ENCODE measurements at places on chromosomes 3 and 15.

DNA sequence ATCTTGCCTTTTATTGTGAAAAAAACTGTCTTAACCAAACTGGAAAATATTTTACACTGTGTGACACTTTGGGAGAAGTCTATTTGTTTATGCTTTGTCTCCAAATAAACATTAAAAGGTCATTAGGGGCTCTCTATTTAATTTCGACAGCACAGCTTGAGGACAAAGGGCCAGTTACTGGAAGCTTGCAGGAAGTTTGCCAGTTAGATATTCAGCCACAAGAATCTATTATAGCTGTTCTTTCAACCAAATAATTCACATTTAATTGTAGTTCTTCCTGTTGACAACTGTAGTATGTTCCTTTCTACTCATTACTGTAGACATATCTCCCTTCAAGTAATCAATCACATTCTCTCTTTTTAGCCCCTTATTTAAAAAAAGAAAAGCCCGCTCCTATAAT lies 6.1 kb downstream of the CP start:
- no peak for DNase-seq

- DNase-seq, result no peak
These were observed 7.5 kb downstream of the PSTPIP1 start for GRCh38 chr15:77002436-77002835.

DNA sequence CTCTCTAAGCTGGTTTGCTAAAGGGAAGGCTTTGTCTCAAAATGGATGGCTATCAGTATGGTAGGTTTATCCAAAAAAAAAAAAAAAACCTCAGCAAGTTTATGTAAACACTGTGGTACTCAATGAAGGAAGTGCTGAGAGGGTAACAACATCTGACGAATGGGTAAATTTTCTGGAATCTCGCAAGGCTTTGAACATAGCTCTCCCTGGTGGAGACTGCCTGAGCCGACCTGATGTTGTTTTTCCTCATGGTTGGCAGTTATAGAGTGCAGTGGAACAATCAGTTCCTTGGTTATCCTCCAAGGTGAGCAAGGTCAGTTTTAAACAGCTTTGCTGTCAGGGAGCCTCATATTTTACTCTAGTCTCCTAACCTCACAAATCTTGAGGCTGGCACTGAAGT lies 94.6 kb downstream of the ZPLD1 start:
- no peak for DNase-seq

- DNase-seq, result no peak
These were observed 67.0 kb downstream of the SCN11A start for GRCh38 chr3:38984731-38985130.

DNA sequence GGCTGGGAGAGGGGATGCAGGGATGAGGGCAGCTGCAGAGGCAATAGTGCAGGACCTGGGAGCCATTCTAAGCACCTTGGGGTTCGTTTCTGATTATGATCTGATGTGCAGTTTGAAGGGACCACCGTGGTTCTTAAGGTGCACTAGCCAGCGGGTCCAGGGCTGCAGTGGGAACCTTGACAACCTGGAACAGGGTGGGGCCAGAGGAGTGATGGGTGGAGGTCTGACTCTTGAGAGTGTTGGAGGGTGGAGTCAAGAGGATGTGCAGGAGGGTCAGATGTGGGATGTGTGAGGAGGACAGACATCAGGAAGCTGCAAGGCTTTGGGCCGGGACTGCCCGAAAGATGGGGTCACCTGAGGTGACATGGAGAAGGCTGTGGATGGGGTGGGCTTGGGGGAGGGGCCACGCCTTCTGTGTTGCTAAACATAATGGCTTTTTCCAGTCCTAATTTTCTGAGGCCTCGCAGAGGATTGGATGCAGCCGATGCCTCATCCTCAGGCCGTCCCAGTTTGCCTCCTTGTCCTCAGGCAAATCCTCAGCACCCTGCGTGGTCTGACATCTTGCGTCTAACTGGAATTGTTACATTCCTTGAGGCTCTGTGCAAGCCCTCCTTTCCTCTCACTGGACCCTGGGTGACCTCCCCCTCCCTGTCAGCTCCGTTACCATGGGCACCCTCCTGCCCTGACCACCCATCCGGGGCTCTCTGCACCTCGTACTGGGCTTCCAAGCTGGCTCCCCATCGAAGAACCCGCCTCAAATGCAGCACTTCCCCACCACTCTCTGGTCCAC lies 61.4 kb upstream of the TRPM1 start:
- DNase-seq, result no peak

- no peak for DNase-seq
These were observed 155.8 kb upstream of the FRMD4B start for GRCh38 chr3:69541711-69542088.

DNA sequence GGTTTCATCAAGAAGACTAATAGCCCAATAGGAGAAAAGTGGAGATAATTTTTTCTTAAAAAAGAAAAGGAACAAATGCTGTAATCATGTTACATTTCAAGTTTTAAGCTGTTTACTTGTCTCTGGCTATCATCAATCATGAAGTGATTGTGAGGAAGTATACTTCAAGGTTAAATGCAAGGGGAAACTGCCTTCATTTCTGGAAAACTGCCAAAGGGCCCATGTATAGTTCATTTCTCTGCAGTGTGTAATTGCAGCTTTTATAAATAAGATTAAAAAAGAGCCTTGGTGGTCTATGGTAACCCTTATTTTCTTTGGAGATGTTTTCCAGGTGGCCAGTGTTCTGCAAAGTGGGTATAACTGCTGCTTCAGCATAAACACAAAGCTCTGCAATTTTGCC lies 101.9 kb downstream of the GRM7 start:
- no peak for DNase-seq

DNA sequence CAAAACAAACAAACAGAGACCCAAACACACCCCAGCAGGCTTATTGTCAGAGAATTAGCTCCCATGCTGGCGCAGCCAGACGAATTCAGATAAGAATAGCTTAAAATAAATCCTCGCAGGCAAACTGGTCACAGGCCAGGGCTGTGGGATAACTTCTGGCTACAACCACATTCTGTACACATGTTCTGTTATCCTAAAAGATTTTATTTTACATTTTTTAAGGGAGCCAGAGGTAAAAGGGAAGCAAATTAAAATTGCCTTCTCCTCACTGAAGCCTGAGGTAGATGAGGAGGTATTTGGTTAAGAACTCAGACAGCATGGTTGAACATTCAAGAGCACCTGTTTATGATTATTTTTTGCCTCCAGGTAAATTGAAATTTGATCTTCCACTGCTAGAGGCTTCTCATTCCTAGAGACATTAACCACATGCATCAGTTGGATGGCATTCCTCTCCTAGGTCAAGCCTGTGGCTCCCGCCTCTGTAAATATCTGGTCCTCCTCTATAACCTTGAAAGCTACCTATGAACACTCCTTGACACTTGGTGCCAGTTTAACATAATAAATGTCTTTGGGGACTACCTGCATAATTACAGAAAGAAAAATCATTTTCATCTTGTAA lies 190.3 kb downstream of the SATB1 start:
- no peak for DNase-seq

DNA sequence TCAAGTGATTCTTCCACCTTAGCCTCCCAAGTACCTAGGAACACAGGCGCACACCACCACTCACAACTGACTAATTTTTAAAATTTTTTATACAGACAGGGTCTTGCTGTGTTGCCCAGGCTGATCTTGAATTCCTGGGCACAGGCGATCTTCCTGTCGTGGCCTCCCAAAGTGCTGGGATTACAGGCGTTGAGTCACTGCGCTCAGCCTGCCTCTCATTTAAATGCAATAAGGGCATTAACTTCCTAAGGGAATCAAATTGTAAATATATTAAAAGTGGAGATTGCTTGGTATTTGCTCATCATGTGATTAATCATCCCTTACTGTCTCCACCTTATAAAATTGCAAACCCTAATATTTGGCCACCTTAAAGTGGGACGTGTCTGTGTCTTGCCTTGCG lies 65.2 kb downstream of the PGPEP1L start:
- DNase-seq, result no peak

Data from CD4-positive, alpha-beta T cell (primary cell).